Bronchial smooth muscle cell (primary cell): ENCODE measurements at places on chromosomes 4 and X. TPM values are rescaled to one million over a fixed set of nuclear protein-coding genes. Genes with fewer than 3 reads are reported as not detected.

The S100P gene
- 0.32 and 1.4 TPM in 2 replicates for total RNA-seq

The VCX3B gene
- total RNA-seq = not detected in 2 replicates

The TRIM60 gene
- total RNA-seq = not detected in 2 replicates

The SLC16A2 gene
- 7.4 and 13.2 TPM in 2 replicates for total RNA-seq

The HPGDS gene
- not detected in 2 replicates for total RNA-seq

The PIGA gene
- 3.2 and 4.7 TPM in 2 replicates for total RNA-seq

The MID1IP1 gene
- total RNA-seq = 65.7 and 123 TPM in 2 replicates

The GPAT3 gene
- 13.9 and 22.4 TPM in 2 replicates for total RNA-seq

The SPATA18 gene
- total RNA-seq = 17.7 and 22.2 TPM in 2 replicates

The XPNPEP2 gene
- total RNA-seq = 2.5 and 4.8 TPM in 2 replicates

The G3BP2 gene
- 81.5 and 122 TPM in 2 replicates for total RNA-seq

The ZCCHC13 gene
- not detected in 2 replicates for total RNA-seq
